ENCODE measurements at places on chromosomes 3 and 15.

GRCh38 chr3:27565201-27565852 is 81.1 kb upstream of the SLC4A7 start:
- DNase-seq = peak; percentile 57

- peak; percentile 77 for DNase-seq
These were observed 481 bp upstream of the CRYBG3 start for GRCh38 chr3:97821287-97821773.

- no peak for DNase-seq
These were observed 366.7 kb upstream of the PROK2 start for GRCh38 chr3:72151465-72152238.

DNA sequence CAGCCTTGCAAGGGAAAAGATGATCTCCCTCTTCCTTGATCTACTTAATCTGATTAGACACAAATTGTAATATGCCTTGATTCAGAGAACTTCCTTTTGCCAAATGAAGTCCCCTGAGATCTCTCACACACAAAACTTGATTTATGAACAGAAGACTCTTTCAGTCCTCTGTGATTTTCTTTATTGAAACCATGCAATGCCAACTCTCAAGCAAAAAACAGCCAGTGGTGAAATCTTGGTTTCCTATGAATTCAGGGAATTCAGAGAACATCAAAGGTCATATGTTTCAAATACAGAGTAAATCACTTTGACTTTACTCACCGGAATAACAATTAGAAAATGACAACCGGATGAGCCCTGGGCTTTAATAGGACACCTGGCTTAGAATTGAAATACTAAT is 211.7 kb downstream of the ABHD5 start:
- DNase-seq = no peak

- no peak for DNase-seq
These were observed 87.2 kb downstream of the HMG20A start for GRCh38 chr15:77507911-77508310.

DNA sequence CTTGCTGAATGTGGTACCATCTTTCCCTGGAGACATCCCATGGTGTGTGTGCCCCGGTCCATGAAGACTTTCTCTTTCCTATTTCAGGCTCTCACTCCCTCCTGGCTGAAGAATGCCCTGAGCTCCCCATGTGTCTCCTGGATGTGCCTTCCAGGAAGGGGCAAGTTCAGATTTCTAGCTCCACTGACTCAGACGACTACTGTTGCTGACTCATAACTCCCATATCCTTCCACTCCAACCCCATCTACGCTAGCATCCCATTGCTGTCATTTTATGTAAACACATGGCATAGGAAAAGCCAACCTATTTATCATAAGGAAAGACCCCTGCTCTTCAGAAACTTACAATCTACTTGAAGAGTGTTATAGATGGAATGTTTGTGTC is 95.0 kb downstream of the ADCY5 start:
- DNase-seq = no peak

DNA sequence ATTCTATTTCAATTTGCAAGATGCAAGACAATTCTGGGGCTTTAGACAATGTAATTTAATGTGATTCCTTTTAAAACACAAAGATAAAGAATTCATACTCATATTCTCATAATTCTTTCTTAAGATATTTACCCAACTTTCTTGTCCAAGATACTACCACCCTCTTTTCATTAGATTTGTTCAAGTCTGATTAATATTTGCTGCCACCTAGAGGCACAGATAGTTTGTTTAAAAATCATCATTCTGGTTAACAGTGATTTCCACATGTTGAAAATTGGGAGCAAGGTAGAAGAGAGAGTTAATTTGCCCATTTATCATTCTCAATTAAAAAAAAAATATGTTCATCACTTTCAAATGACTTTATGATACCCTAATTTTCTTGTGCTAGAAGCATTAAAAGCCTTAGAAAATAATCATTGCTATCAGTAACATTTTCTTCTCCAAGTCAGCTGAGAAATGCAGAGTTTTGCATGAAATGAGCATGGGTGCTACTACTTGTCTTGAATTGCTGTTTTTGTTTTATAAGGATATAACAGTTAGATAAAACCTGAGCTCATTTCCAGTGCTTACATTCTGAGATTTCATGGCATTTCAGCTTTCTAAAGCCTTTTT is 11.6 kb downstream of the TAMM41 start:
- no peak for DNase-seq

DNA sequence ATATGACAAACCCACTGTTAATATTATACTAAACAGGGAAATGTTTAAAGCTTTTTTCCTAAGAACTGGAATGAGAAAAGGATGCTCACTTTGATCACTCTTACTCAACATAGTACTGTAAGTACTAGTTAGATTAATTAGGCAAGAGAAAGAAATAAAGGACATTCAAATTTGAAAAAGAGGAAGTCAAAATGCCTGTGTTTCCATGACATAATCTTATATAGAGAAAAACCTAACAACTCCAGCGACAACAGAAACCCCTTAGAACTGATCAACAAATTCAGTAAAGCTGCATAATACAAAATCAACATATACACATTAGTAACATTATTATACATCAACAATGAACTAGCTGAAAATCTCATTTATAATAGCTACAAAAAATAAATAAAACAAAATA is 200.6 kb upstream of the ROBO1 start:
- no peak for DNase-seq

GRCh38 chr15:72599855-72600464 is 54.5 kb upstream of the GOLGA6B start:
- DNase-seq = no peak

- no peak for DNase-seq
These were observed 16.2 kb downstream of the PLA1A start for GRCh38 chr3:119613872-119614271.

GRCh38 chr15:85456798-85457197 is 76.4 kb downstream of the AKAP13 start:
- DNase-seq = no peak

GRCh38 chr3:31996195-31996594 is 14.6 kb downstream of the ZNF860 start:
- DNase-seq = no peak

- no peak for DNase-seq
These were observed 467.4 kb upstream of the BCHE start for GRCh38 chr3:166304584-166304983.

DNA sequence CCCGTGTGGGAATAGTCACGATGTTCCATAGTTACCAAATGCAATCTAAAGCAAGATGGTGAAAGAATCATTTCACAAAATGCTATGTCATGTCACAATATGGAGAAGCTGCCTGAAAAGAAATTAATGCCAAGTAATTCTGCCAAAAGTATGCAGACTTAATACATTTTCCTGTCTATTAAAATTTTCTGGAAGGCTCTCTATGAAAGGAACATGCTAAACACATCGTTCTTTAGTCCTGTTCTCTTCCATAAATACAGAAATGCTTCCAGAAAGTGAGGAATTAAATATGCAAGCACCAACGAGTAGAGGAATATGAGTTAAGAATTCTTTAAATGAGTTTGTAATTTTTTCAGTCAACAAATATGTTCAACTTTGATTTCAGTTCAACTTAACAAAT is 266.8 kb upstream of the CRBN start:
- DNase-seq = no peak

DNA sequence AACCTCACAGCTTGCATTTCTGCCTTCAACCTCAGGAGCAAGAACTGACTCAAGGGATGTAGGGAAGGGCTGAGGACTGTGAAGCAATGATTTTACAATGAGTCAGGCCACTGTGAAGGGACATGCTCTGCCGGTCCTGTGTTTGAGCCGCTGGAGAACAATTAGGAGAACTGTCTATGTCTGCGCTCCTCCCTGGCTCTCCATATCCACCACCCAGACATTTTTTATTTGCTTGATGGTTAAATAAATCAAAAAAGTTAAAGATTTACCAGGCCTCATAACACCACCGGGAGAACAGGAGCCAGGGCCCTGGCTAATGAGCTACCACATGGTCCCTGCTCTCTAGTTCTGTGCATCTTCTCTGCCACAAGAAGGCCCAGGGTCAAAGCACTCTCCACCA is 29.6 kb downstream of the SEC61A1 start:
- no peak for DNase-seq

DNA sequence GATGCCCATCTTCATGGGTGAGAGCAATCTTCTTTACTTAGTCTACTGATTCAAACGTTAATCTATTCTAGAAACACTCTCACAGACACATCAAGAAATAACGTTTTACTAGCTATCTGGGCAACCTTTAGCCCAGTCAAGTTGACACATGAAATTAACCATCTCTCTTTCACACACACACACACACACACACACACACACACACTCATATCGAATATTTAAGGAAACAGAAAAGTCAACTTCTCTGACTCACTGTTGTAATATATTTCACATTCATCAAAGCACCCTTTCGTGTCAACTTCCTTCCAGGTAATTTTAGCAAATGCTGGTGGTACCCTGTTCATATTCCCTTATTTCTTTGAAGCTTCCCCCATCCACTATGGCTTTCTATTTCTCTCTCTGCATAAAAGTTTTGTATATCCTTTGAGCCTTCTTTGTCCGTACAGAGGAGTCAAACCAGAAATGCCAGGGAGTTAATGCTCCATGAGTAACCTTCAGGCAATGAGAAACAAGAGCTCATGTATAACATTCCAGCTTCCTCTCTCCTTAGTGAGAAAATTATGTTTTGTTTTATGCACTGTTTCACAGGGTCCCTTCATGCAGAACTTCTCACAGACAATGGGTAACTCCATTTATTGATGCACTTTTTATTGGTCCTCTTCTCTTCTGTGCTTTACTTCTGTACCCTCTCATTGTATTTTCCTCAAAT is 335.5 kb upstream of the CBLB start:
- DNase-seq = no peak

DNA sequence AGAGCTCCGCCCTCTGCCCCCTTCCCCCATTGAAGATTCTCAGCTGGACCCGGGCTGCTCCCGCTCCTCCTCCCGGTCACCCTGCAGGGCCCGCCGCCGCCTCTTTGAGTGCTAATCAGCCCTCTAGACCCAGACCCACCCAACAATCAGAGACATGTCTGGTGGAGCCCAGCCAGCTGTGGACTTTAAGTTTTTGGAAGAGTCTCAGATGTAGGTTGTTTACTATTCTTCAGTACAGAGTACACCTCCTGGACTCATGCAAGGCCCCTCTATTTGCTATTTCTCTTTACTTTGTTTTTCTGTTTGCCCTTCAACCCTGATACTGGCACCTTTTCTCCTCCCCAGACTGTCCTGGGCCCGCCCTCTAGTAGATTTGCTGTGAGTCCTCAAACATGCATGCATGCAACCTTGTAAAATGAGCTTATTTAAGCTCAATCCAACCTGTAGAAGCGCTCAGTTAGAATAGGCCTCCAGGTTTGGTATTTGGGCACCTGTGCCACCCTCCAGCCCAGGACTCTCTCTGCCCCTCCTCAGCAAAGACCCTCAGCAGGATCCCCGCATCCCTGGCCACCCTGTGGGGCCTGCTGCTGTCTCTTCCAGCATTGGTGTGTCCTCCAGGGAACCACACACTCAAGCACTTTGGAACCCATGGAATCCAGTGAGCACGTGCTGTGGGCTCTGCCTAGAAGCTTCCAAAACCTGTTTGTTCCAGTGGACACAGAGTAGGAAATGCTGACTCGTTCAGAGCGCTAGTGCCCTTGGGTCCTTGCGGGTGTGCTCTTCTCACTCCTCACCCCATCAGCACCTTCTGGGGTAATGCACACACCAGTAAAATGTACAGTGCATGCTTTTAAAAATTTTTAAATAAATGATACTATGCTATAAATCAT is 4.6 kb downstream of the PRR23E start:
- no peak for DNase-seq

- no peak for DNase-seq
These were observed 93.8 kb downstream of the FRMD5 start for GRCh38 chr15:44101286-44101685.

DNA sequence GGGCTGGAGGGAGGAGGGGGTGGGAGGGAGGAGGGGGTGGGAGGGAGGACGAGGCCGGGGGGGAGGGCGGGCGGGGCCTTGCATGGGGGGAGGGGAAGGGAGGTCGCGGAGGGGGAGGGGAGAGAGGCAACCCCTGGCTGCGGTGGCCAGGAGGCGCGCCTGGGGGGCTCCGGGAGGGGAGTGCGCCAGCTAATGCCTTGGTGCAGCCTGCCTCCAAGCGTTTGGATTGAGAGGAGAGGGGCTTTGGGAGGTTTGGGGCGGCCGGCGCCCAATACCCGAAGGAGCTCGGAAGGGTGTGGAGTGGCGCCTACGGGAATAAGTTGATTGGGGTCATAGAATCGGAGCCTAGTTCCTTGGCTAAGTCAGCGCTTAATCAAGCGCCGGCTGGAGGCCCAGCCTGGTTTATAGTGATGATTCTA is 557 bp downstream of the TFG start:
- DNase-seq = no peak

- no peak for DNase-seq
These were observed 62.8 kb upstream of the HERC1 start for GRCh38 chr15:63896336-63897115.

DNA sequence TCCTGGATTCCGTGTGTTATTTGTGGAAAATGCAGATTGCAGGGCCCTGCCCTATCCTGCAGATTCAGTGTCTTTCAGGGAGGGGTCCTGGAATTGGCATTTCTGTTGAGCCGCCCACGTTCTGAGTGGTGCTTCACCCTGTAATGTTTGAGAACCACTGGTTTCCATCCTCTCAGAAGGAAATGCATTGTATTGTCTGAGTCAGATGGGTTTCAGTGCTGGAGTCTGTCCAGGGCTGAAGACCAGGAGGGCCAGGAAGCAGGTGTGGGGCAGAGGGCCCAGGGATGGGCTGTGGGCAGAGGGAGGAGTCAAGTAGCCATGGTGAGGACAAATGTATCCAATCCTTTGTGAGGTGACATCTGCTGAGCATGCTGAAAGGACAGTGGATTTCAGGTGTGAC is 123.8 kb downstream of the SV2B start:
- DNase-seq = no peak

DNA sequence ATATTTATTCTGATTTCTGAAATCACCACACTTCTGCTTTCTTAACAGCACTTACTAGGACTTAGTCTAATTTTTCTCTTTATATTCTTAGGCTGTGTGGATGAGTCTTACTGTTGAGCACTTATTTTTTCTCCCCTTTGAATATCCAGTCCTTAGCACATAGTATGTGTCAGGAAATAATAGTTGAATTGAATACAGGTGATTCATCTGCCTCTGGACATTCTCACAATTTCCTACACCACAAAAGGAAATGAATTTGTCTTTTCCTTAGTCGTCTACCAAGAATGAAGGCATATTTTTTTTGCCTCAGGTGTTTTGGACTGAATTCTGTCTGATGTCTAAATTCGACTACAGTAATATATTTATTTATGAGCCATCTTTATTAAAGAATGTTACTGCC is 204.2 kb downstream of the GHSR start:
- no peak for DNase-seq

Data from posterior cingulate gyrus (tissue), 11 donors.